T1000 (cell line): ENCODE measurements at places on chromosomes 11 and 22.
A peak's percentile ranks its signal among the peaks of the same experiment; 100 is the strongest.

- no peak for DNase-seq
Measured at GRCh38 chr11:65952052-65952521, 6.8 kb downstream of the TSGA10IP start.

- peak; percentile 82 for DNase-seq
Measured at GRCh38 chr11:72752088-72752914, at the start of gene ARAP1. Gene ARAP1, minus strand, starts transcription at chr11:72752408. Its CDS starts 25,280 bp downstream, at chr11:72727128.

DNA sequence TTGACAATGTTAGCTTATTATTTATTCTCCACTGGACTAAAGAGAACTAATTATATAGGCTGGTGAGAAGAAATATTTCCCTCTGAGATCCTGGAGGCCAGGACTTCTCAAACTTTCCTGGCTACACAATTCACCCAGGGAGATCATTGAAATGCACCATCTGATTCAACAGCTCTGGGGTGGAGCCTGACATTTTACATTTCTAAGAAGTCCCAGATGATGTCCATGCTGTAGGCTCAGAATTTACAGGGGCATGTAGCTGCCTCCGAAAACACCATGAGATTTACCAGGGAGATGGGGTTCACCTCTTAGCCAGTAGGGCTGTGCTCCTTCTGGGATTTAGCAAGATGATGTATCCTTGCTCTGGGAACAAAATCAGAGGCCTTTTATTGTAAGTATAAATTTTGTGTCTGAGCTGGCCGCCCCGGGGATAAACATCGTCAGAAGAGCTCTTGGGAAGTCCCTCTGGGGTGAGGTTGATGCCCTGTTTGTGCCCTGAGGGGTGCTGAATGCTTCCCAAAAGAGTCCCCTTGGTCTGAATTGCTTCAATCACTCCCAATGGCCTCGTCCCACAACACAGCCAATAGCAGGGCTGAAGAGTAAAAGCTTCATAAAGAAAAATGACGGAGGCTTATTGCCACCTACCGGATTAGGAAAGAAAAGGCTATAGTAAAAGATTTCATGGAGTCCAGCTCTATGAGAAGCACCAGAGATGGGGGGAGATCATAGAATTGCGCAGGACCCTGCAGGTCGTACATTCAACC lies 33.4 kb upstream of the API5 start:
- peak; percentile 79 for DNase-seq

DNA sequence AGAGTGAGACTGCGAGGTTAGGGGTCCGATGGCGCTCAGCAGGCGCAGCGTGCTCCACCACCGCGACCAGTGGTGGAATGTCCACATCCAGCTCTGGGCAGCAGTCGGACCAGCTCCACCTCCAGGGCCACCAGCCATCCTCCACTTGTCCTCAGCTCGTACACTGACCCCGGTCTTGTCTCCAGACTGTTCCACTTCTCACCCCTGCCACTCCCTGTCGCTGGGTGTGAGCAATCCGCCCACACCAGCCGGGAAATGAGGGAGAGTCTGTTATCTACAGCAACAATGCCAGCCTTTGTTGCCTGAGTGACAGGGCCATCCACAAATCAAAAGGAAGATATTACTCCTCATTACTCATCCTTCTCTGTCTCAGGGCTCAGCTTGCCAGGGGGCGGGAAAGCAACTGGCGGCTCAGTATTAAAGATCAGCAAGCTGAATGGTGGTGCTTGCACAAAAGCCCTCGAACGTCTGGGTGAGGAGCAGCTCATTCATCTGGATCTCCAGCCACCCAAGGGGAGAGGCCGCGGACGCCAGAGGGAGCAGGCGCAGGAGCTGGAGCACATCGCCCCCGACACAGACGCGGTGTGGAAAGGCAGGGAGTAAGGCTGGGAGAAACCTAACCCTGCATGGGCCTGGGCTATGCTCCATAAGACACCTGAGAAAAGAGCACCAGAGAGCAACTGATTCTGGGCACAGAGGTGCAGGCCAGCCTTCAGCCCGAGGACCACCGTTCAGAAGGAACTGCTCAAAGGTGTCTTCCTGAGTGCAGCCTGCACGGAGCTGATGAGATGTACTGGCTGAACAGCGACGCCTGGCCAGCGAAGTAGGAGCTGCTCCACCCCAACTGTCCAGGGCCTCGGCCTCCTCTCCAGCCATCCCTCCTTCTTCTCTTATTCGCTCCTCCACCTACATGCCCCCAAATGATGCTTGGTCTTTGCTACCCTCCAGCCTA lies 21.9 kb downstream of the IGSF9B start:
- DNase-seq = no peak

- DNase-seq = no peak
Measured at GRCh38 chr11:61152816-61153592, 8.2 kb downstream of the VPS37C start.

DNA sequence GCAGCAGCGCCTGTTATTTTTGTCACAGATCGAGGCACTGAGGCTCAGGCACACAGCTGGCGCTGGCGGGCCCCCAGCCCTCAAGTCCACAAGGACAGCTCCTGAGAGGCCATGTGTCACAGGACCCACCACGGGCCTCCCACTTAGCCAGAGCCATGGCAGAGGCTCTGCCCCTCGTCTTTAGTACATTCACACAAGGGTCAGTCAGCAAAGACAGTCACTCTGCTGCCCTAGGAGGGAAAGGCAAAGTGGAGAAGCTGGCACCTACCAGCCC lies 29.1 kb downstream of the GNAZ start:
- no peak for DNase-seq

DNA sequence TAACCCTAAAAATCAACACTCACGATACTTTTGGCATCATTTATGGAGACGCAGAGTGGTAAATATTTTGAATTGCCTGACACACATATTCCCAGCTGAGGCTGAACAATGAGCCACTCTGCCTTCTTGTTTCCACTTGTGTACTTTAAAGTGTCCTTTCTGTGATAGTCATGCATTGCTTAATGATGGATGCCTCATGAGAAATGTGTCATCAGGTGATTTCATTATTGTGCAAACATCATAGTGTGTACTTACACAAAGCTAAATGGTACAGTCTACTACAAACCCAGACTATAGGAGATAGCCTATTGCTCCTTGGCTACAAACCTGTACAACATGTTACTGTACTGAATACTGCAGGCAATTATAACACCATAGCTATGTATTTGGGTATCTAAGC lies 44.2 kb downstream of the MRE11 start:
- no peak for DNase-seq

GRCh38 chr11:46675288-46675851 lies 25.0 kb downstream of the ARHGAP1 start:
- DNase-seq = no peak

DNA sequence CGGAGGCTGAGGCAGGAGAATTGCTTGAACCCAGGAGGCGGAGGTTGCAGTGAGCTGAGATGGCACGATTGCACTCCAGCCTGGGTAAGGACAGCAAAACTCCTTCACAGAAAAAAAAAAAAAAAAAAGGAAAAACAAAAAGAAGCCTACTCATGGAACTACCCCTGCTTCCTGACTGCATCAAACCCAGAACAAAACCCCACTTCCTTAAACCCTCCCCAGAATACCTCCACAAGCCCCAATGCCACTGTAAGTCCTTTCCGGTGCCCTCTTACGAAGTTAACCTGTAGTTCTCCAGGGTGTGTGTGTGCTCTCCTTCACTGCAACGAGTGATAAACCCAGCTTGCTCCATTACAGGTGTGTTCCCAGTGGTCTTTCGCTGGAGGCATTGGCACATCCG lies 8.6 kb upstream of the TOLLIP start:
- no peak for DNase-seq

GRCh38 chr11:19819148-19819547 lies 106.5 kb downstream of the NAV2 start:
- no peak for DNase-seq

- no peak for DNase-seq
Measured at GRCh38 chr22:37163575-37164504, 14.1 kb upstream of the IL2RB start.

DNA sequence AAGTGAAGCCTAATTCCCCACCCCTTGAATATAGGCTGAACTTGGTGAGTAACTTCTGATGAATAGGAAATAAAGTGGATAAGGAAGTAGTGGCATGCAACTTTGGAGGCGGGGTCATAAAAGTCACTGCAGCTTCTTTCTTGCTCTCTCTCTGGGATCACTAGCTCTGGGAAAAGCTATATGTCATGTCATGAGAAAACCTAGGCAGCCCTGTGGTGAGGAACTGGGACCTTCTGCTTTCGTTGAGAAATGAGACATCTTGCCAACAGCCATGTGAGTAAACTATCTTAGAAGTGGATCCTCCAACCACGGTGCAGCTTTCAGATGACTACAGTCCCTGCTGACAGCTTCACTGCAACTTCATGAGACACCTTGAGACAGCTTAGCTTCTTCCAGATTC lies 15.7 kb downstream of the ZNF214 start:
- peak; percentile 11 for DNase-seq

DNA sequence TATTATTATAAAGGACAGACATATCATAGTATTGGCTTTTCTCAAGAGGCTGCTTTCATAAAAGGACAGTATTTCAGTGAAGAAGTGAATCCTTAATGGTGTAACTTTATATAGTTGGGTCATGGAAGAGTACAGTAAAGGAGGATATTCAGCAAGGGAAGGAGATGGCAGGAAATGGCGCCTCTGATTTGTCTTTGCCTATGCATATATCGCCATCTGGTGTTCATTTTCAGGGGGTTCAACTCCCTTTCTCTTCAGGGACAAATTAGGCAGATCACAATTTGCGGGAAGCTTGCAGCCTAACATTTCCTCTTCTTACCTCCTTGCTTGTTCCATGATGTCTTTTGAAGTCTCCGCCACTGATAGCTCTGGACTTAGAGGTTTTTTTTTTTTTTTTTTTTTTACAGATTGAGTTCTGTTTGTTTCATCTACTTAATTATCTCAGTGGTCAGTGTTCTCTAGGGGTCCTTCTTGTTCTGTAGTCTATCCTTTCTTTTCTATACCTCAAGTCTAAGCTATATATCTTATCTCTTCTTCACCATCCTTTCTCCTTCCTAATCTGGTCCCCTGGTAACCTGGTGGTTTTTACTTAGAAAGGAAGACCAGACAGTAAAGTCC lies 21.8 kb upstream of the RRM1 start:
- no peak for DNase-seq

- DNase-seq = no peak
Measured at GRCh38 chr11:1433977-1434640, 44.4 kb downstream of the BRSK2 start.

DNA sequence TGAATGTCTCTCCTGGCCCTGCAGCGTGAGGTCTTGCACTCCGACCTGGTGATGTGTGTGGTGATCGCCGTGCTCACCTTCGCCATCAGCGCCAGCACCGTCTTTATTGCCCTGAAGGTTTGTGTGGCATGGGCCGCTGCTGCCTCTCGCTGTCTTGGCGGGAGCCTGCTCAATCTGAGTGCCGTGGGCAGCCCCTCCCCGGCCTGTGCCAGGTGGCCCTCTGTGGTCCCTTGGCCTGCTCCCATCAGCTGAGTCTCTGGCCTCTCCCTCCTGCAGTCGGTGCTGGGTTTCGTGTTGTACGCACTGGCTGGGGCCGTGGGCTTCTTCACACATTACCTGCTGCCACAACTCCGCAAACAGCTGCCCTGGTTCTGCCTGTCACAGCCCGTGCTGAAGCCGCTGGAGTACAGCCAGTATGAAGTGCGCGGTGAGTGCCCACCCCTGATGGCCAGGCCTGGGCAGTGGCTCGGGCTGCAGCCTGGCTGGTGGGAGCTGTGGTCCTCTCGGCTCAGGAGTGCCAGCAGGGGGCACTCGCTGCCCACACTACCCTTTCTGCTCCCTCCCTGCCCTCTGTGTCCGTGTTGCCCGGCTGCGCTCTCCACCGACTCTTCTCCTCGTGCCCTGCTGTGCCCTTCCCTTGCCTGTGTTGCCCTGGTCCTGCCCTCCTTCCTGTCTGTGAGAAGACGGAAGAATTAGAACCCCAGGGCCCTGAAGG lies 10.2 kb downstream of the PCNX3 start:
- DNase-seq = no peak

GRCh38 chr11:18064450-18065054 lies 18.5 kb upstream of the TPH1 start:
- no peak for DNase-seq

DNA sequence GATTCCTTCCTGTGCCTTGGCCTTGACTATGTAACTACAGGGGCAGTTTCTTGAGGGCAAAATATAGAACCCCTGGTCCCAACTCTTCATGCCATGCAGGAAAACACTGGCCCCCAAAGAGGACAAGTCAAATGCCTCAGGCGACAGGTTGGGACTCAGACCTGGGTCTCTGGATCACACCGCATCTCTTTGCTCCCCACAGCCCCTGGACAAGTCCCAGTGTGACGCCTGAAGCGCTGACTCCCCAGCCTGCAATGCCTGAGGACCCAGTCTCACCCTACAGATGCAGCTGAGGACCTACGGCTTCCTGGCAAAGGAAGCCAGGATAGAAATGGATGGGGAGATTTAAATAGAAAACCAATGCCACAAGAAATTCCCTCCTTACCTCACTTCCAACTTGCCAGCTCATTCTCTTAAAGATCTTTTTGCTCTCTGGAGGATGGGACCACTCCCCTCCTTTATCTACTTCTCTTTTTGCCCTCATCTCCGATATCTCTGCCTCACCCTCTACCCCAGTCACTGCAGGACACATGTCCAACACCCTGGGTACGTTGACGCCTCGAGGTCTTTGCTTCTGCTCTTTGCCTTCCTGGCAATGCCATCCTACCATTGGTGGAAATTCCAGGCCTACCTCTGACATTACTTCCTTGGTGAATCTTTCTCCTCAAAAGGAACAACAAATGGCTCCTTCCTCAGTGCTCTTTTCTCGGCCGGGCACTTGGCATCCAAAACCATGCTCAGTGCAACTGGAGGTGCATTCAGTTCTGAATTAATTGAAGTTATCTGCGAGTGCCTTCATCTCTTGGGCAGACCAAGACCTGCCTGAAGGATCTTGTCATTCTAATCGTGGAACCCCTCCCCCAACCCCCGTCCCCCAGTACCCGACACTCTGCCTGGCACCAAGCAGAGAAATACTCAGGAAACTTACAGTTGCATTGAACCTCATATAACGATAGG lies 2.0 kb upstream of the PRDM11 start:
- DNase-seq = no peak

- DNase-seq = no peak
Measured at GRCh38 chr22:49119551-49119952, 708.1 kb downstream of the BRD1 start.
